NB4 (cell line): ENCODE measurements at places on chromosomes 6 and 20.

- no peak for DNase-seq
Observed at GRCh38 chr6:25387483-25387882, 108.3 kb downstream of the CARMIL1 start.

GRCh38 chr6:28569748-28570147 lies 44.1 kb downstream of the GPX5 start:
- no peak for DNase-seq

DNA sequence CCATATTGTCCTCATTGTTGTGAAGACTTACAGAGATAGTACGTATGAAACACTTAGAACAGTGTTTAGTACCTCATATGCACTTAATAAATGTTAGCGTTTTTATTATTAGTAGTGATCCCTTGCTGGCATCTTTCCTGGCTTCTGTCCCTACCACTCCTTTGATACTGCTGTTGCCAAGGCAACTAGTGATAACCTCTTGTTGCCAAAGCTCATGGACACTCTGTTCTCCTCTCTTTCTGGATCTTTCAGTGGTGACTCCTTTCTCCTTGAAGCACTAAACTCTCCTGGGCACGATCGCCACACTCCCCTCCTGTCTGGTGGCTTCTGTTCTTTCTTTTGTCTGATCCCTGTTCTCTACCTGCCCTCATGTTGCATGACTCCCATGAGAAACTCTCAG lies 83.5 kb downstream of the FOXO3 start:
- no peak for DNase-seq

DNA sequence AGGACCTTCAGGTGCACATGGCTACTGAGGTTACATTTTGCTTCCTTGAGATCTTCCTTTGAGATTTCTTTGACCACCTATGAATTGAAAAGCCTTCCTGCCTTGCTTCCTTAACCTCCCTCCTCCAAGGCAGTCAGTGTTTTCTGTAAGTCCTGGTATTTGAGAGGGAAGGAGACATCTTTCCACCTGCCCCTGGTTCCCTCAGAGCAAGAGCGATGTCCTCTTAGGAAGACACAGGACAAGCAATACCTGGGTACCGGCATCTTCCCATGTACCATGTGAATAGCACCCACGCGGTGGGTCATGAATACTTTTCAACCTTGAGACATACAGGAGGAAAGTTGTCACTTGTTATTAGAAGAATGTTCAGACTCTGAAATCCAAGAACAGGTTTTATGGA lies 37.1 kb downstream of the GINS1 start:
- no peak for DNase-seq

GRCh38 chr20:62232194-62232593 lies 6.1 kb upstream of the OSBPL2 start:
- no peak for DNase-seq

DNA sequence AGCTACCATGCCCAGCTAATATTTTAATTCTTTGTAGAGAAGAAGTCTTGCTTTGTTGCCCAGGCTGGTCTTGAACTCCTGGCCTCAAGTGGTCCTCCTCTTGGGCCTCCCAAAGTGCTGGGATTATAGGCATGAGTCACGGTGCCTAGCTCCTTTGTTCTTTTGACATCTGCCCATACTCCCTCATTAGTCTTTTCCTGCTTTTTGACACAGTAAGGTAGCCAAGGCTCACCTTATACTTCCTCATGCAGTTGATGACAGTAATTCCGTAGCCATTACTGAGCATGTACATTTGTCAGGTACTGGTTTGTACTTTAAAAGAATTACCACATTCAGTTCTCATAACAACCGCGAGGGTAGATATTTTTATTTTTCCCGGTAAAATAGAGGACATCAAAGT lies 76.7 kb downstream of the CDYL start:
- no peak for DNase-seq

DNA sequence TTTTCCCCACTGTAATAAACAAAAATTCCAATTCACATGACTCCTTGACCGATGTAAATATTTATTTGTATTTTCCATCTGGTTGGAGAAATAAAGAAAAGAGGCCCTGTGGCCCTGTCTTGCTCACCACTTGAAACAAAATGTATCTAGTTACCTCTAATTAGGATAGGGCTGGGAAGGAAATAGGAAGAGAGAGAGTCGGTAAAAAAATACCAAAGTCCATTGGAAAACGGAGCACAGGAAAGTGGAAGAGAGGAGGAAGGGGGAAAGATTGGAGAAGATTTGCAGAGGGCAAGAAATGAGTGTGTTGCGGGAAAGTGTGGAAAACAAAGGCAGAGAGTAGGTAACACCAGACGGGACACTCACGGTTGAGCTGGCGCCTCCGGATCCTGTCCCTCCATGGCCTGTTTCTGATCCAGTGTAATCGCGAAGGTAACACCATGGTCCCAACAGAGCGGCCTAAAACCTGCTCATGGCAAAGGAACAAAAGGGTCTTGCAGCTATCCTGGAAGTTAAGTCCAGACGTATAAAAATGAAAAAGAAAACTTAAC lies 105.8 kb upstream of the RIPOR2 start:
- DNase-seq, result no peak

DNA sequence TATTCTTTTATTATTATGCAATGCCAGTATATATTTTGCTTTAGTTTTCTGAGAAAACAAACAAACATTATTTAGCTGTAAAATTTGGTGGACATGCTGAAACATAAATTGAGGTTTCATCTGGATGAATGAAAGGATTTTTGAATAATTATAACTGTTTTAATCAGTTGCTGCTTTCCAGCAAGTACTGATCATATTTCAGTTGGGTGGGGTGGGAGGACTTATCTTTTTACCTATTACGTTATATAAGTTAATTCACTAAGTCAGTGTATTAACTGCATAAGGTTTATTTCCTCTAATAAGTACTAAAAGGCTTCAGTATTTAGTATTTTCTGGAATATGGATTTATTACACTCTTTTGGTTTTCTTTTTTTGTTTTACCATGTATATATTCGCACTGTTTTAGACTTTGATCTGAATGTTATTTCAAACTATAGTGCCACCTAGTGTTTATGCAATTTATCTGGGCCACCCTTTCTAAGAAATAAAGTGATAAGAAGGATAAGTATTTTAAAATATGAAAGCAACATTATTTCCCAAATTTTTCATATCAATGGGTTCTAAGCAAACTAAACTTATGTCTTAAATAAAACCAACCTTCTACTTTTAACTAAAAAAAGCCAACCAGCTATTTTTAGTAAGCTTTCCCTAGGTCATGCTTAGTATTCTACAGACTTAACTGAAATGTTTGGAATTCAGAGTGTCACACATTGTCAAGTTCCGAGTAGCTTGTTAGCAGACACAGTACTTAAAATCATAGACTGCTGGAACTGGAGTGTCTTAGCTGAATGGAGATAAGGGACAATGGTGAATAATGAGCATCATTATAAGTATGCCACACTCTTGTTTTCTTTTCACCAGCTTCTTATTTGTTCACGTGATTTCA lies 105.4 kb upstream of the MCHR2 start:
- peak; percentile 29 for DNase-seq
